Pulmonary artery endothelial cell (primary cell): ENCODE measurements at places on chromosomes 13 and 19.

DNA sequence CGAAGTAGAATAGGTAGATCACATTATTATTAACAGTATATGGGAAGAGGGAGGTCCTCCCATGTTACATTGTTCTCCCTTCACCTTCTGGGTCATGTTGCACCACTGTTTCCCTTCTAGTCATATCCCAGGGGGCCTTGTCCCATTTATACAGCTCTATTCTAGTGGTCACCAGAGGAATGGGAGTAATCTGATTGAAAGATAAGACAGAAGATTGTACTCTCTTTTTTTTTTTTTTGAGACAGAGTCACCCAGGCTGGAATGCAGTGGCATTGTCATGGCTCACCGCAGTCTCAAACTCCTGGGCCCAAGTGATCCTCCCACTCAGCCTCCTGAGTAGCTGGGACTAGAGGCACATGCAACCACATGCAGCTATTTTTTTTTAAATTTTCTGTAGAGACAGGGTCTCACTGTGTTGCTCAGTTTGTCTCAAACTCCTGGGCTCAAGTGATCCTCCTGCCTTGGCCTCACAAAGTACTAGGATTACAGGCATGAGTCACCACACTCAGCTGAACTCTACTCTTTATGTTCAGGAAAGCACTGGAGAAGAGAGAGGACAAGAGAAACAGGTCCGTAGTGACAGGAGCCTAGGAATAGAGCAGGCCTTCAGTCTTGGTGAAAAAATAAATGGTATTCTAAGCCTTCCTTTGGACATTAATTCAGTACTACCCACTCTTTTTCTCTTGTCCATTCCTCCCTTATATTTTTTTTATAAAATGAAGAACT lies 4.3 kb upstream of the ZNF529 start:
- DNase-seq = no peak

DNA sequence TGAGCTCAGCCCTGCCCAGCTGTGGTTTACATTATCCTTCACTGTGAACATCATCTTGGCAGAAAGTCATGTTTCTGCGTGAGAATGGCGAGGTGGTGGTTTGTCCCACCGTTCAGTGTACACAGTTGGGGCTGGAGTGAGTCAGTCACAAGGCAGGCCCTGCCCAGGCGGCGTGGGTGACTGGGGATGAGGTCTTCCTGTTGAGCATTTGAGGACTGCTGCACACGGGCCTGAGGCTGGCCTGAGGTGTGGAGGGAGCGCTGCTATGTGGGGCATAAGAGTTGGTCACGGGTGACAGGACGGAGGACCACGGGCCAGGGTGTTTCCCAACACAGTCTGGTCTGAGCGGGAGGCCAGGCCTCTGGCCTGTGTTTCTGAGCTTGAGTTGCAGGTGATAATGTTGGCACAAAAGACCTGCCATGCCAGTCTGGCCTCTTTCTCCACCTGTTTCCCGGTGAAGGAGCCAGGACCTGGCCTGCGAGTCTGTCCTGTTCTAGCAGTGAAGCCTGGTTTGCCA lies 13.4 kb upstream of the C19orf33 start:
- no peak for DNase-seq

GRCh38 chr19:19356901-19357566 lies 36.4 kb downstream of the MAU2 start:
- DNase-seq = no peak

DNA sequence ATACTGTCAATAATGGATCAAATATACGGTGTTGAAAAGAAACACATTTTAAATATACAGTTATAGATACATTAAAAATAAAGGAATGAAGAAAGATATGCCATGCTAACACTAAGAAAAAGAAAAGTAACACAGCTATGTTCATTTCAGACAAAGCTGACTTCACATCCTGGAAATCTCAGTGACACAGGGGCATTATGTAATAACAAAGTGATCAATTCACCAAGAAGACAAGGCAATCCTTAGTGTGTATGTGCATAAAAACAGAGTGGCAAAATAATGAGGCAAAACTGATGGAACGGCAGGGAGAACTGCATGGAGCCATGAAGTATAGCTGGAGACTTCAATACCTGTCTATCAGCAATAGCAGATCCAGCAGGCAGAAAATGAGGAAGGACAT lies 13.1 kb downstream of the ZNF14 start:
- no peak for DNase-seq

- DNase-seq = no peak
Observed at GRCh38 chr19:16821081-16821480, 8.1 kb upstream of the SIN3B start.

- DNase-seq = no peak
Observed at GRCh38 chr13:23433171-23434153, at the start of gene SACS. Gene SACS (minus strand): TSS chr13:23433702. CDS start chr13:23411239, 22,463 bp downstream.

DNA sequence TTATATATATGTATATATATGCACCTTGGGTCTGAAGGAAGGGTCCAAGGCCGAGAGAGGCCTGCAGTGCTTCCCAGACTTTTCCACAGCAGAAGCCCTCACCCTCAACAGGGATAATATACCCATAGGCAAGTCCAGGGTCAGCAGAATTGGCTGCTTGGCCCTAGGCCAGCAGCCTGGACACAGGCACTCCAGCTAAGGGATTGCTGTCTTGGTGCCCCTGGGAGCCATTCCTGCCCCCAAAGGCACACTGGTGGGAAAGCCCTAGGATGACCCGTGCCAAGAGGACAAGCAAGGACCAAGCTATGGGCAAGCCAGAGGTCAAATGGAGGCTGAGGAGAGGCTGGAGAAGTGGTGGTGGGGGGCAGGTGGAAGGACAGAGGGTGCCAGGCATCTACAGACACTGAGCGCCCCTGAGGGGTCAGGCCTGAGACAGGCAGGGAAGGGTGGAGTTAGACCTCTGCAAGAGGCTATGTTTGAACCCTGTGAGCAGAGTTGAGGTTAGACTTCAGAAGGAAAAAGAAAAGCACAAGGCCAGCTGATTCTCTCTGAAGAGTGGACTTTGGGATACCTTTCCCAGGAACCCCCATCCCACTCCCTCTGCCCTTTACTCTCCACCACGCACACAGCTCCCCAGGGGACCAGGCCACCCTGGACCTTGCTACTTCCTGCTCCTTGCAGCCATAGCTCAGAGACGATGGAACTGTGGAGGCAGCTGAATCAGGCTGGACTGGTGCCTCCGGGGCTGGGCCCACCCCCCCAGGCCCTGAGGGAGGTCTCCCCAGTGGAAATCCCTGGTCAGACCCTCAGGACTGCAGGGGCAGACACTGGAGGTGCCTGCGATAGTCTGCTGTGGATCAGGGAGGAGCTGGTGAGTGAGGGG lies at the start of gene ERICH4:
ERICH4 (plus strand) TSS at position 684 of the 883 bp plus-strand sequence; CDS start at position 698, 14 bp downstream.
- no peak for DNase-seq

DNA sequence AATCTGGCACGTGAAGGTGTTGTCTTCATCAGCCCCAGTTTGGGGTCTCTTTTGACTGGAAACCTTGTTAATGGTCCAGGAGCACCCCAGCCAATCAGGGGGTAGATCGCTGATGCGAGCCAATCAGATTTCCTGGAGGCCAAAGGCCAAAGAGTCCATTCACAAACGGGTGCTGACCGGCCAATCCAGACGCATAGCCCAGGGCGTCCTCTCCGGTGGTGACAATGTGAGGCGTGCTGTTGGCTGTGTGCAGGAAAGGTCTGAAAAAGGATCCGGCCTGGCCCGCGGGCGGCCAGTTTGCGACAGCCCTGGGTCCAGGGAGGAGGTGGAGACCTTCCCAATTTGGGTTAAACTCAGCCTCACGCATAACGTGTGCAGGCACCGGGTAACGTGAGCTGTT lies 3.1 kb downstream of the MAST3 start:
- no peak for DNase-seq

DNA sequence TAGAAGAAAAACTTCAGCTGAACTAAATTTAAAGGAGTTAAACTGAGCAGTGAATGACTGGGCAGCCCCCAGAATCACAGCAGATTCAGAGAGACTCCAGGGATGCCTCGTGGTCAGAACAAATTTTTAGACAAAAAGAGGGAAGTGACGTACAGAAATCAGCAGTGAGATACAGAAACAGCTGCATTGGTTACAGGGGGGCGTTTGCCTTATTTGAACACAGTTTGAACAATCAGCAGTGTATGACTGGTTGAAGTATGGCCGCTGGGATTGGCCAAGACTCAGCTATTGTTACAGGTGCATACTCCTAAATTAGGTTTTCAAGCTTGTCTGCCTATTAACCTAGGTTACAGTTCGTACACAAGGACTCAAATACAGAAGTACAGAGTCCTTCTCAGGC lies 2.2 kb upstream of the SPRYD7 start:
- DNase-seq = no peak

DNA sequence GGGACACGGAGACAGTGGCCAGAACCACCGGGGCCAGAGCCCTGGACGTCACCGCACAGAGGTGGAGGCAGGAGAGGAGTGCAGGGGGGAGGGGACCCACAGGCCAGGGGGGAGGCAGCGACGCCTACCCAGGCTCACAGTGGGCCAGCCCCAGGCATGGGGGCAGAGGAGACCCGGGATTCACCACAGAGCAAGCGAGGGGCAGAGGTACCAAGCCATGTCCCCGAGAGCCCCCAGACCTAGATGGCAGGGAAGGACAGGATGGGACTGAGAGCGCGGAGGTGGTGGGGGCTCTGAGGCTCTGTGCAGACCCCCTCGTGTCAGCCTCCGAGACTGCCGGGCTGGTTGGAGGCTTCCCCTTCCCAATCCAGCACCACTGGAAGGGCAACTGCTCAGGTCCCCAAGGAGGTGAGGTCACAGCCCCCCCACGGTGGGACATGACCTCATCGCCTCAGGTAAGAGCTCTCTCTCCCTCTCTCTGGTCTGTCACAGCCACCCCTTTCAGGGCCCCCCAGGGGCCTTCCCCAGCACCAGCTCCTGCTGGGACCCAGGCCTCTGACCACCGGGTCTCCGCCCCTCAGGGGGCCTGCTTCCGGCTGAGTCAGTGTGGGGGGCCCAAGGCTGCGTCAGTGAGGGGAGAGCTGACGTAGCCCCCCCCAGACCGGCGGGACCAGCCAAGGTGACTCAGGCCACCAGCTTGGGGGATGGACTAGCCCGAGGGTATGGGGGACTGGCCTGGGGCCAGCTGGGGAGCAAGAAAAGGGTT lies 2.2 kb upstream of the IL11 start:
- no peak for DNase-seq

GRCh38 chr13:21837841-21838551 lies 167.1 kb downstream of the FGF9 start:
- no peak for DNase-seq

GRCh38 chr19:7888145-7888825 lies at the start of gene LRRC8E:
Gene LRRC8E (plus strand): TSS chr19:7888510. CDS start chr19:7895604, 7,094 bp downstream.
- no peak for DNase-seq

DNA sequence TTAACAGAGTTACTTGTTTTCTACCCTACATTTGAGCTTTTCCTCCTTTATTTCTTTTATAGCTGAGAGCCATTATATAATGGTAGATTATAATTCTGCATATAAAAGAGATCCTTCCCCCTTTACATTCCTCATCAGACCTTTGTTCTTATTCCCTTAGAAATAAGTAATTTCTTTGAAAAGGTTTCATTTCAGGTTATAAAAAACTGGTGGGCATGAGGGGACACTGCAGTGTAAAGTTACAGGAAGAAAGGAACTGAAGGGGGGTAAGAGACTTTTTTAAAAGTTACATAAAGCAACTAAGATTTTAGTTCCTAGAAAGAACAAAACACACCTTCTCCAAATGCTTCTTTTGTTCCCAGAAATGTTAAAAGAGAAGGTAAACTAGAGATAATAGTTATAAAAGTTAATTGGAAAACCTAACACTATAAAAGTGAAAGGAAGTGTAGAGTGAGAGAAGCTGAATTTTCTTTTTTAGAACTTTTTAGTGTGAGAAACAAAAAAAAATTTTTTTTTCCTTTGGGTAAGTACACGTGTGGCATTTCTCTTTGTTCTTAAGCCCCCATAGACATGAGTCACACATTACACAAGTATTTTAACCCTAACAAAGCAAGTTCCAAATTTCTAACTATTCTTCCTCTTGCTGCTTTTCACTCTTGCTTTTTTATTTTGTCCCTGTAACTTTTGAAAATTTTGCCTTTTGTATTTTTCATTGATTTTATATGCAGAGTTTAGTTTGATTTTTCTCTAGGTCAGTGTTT lies 106.4 kb upstream of the MLNR start:
- peak; percentile 32 for DNase-seq

DNA sequence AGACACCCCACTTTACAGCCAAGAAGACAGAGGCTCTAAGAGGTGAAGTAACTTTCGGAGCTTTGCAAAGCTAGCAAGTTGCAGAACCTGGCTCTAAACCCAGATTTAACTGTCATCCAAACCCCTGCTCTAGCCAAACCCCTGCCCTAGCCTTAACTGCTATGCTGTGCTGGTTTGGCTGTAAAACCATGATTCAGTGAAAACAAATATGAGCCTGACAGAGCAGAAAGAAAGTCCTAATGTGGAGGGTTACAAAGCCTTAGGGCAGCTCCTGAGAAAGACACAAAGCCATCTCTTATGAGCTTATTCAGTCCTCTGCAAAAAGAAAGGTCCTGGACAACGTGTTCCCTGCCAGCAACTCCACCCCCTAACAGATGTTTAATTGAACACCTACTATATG lies 172.8 kb downstream of the KATNAL1 start:
- DNase-seq = no peak

DNA sequence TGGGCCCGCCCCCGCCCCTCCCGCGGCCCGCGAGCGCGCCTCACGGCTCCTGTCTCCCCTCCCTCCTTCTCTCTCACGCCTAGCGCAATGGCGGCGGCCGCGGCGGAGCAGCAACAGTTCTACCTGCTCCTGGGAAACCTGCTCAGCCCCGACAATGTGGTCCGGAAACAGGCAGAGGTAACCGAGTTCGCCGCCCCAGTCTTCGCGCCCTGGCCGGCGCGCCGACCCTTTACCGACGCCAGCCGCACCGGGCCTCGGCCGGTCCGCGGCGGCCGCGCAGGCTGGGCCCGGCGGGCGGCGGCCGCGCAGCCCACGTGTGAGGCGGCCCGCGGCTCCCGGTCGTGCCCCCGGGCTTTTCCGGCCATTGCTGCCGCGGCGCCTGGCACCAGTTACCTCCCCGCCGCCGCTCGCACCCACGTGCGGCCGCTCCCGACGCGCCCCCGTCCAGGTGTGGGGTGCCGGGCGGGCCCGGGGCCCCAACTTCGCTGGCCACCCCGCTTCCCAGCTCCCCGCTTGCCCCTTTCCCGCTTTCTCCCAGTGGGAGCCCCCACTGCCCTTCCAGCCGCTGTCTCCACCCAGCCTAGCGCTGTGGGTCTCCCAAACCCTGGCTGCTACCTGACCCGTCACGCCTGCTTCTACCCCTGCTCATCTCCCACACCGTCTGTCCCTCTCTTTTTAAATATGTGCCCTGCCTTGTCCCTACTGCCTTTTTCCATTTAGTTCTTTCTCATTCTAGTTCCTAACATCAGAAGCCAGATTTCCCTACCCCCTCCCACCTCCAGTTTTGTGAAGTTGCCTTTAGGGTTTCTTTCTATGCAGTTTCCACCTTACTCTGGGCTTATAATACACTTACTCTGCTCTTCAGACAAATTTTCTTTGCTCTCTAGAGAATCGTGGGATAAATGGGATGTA lies 23.4 kb downstream of the IPO5 start:
- DNase-seq = no peak

- no peak for DNase-seq
Observed at GRCh38 chr19:38848299-38849146, 1.3 kb downstream of the HNRNPL start.

DNA sequence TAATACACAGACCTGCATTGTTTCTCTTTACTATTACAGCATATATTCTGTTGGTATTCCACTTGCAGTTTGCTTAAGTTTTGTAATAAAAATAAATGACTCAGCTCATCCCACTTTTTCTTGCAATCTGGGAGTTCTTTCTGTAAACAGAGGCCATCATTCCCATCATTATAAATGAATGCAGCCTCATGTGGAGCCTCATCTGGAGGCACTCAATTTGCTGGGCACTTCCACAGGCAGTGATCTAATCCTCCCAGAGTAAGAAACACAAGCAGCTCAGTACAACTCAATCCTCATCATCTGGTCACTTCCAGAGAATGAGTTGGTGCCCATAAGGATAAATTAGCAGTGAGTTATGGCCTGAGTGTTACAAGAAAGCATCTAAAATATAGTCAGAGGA lies 2801.9 kb downstream of the PCDH9 start:
- DNase-seq = no peak
